ENCODE measurements at places on chromosomes 5 and 9.

DNA sequence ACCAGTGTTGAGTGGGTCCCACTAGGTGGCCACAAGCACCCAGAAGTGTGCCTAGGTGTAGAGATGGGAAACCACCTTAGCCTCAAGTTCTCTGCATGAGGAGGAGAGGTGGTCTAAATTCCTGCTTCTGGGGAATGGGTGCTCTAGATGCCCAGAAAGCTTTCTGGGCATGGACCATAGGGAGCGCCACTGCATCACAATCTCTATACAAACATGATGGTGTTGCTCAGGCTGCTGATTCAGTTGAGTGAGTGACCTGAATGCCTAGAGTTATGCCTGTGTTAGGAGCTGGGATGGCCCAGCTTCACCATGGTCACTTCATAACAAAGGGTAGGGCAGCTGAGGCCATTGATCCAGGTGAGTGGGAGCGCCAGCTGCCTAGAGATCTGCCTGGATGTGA lies 667.9 kb upstream of the ARRDC3 start:
- DNase-seq, result no peak

- no peak for DNase-seq
These were observed 71.5 kb downstream of the NR3C1 start for GRCh38 chr5:143331956-143332355.

DNA sequence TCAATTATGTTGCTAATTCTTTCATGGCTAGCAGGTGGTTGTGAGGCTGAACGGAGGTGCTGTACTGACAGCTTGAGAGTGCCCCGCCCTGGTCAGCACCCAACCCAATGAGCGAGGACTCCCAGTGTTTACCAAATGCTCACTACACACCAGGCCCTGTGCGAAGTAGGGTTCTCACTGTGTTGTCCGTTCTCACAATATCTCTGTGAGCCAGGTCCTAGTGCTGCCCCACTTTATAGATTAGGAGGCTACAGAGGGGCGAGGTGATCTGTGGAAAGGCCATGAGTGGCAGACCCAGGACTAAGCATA lies 28.2 kb downstream of the COL15A1 start:
- DNase-seq, result no peak

GRCh38 chr9:92158097-92158601 lies 42.9 kb upstream of the SPTLC1 start:
- no peak for DNase-seq

DNA sequence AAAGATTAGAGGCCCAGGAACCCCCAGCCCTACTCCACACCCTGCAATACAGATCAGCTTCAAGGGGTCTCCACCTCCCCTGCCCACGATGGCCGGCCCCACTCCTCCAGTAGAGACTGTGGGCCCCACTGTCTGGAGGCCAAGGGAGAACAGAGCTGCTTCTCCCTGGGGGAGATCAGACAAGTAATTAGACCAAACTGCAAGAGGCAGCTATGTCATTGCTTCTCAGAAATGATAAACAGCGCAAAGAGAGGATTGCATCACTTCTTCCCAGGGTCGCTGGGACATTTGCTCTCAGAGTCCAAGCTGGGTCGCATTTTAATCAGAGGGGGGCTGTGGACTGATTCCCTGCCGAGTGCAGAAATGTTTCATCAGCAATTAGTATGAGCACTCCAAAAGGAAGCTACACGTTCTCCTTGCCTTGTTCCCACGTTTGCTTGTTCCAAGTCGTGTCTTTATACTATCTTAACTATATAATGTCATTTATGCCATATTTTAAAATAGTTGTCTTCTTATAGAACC lies 59.9 kb downstream of the ROPN1L start:
- DNase-seq, result no peak

GRCh38 chr5:105924366-105924765 lies 1746.4 kb downstream of the EFNA5 start:
- no peak for DNase-seq

DNA sequence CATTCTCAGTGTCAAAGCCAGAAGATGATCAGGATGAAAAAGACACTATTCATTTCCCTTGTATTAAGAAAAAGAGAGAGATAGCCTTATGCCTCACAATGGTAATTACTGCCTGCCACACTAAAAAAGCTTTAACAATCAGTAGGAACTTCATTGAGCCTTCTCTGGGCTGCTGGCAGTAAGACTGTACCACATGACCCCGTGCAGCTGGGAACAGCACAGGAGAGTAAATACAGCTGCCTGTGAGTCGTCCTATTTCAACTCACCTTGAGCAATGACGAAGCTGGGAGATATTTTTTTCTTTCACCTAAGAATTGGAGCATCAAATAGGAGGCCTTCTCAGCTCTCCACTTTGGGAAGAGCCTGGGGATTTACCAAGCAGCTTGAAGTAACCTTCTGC lies 316.3 kb downstream of the GABRB2 start:
- no peak for DNase-seq
